ENCODE measurements at places on chromosomes 3 and 15.

DNA sequence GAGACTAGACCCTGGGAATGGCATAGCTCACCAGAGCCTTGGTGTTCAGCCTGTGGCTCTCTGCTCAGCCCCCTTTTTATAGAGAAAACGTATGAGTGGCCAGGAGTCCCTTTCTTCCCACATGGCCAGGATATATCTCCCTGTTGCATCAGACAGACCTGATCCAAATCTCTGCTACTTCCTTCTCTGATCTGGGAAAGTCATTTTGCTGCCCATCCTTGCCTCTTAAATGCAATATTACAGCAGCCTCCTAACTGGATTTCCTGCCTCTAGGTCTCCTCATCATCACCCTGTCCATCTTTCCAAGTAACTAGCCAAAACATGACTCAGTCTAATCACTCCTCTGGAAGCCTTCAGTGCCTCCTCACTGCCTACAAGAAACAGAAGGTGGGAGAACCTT lies 42.9 kb downstream of the CTDSPL start:
- no peak for DNase-seq

DNA sequence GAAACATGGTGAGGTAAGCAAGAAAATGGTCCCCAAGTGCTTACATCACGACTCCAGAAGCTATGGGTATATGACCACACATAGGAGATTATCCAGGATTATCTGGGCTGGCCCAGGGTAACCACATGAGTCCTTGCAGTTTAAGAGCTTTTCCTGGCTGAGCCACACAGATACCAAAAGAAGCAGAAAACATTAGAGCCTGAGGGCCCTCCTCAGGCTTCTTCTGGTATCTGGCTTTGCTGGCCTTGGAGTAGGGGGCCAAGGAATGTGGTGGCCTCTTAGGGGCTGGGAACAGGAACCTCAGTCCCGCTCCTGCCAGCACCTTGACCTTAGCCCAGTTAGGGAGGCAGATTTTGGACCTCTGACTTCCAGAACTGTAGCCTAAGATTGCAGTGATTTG lies 259.1 kb downstream of the KCNMB2 start:
- DNase-seq: no peak

DNA sequence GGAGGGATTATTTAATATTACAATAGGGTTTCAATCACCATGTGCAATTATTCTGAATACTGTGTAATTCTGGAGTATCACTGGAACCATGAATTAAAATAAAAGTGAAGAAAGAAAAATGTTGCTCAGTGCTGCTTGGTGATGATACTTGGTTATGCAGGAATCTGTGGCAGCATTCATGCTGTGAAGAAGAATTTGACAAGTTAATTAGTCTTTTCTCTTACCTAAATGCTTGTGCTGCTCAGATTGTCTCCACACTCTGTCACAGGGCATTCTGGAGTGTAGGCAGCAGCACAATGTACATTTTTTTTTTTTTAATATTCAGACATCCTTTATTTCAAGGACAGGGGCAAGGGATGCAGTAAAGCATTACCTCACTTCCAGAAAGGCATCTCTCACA lies 749.3 kb upstream of the CADM2 start:
- DNase-seq: no peak

- no peak for DNase-seq
These were observed 809.9 kb downstream of the MCTP2 start for GRCh38 chr15:95041297-95041696.

DNA sequence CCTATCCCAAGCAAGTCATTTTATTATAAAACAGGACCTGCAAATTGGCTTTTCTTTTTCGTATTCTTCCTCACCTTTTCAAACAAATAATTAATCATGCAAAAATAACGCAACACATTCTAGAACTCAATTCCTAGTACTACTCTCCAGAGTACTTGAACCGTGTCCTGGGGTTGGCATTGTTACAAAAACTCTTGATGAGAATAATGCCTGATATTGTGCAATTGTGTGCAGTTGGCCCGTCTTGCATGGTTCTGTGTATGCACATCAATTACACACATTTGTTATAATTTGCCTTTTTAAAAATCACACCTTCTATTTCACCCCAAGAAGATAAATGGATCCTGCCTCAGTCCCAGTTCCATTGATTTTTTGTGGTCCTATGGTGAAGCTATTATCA lies 205.4 kb downstream of the EPHB1 start:
- no peak for DNase-seq

- no peak for DNase-seq
These were observed 422.1 kb upstream of the TGFBR2 start for GRCh38 chr3:30184091-30184810.

DNA sequence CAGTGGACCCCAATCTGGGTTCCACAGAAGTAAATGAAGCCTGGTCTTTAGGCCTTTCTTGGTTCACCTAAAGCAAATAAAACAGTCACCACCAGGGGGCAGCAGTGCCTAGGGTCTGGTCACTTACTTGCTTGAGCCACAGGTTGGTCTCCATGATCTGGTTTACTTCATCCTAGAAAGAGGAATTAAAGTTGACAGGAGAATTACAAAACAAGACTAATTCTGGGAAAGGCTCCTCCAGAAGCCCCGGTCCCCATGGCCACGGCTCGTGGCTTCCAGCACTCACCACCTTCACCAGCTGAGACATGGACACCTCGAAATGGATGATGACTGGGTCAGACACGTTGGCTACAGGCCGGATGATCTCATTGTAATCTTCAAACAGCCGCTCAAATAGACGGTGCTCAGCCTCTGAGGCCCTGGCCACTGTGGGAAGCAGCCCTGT lies 2.3 kb downstream of the CHRNA3 start:
- DNase-seq: peak; percentile 75
